CD4-positive, alpha-beta T cell treated with Interleukin-4 for 4 hours (primary cell): ENCODE measurements at places on chromosomes 6 and 20.

DNA sequence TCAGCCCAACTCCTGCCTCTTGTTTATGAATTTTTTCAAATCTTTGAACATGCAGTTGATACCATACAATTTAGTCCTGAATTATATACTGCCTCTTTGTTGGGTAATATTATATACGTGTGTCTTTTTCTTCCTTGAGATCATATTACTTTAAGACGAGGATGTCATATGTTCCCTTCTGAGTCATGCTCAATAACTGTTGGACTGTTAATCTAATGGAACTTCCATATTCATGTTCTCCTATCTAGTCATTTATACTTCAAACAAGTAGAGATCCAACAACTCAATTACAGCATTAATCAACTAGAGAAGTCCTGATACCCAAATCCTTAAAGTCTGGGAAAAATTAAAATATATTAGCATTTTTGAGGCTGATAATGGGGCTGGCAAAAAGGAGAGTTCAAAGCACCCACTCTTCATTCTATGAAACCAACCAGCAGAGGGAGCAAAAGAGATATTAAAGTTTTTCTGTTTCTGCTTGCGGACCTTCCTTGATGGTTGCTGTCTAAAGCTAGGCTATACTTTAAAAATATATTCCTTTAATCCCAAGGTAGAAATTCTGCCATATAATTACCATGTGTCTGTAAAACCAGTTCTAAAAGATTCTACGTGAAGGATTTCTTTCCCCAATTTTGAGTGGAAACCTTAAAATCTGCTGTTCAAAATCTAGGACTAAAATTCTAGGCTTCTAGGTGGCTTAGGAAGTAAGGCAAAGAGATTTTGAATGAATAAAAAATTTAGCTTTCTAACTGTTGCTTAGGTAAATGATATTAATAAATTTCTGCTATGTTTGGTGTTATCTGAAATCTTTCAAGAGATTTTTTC, 498.9 kb downstream of the BCKDHB start:
- peak; percentile 3 for DNase-seq

GRCh38 chr6:112180095-112180820, 74.1 kb downstream of the LAMA4 start:
- DNase-seq = peak; percentile 77

GRCh38 chr6:95417856-95418255, 159.5 kb upstream of the MANEA start:
- DNase-seq = no peak

DNA sequence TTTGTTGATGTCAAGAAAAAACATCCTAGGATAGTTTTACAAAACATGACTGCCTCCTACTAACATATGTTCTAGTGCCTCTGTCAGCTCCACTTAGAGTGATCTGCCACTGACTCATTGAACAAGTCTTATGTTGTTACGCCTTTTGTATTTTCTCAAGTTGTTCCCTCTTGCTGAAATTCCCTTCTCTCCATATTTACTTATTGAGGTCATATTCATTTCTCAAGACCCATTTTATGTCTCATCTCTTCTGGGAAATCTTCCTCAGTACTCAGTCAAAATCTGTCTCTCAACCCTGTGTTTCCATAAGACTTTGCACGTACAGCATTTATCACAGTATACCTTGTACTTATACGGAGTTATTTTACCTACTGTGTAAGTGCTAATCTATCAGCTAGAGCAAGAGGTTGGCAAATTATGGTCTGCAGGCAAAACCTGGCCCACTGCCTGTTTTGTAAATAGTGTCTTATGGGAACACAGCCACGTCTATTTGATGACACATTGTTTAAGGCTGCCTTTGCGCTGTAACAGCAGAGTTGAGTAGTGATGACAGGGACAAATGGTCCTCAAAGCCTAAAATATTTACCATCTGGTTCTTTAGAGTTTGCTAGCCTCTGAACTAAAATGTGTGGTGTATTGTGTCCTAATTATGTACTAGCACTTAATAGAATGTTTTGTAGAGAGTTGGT, 83.4 kb downstream of the ADGRB3 start:
- DNase-seq = no peak

DNA sequence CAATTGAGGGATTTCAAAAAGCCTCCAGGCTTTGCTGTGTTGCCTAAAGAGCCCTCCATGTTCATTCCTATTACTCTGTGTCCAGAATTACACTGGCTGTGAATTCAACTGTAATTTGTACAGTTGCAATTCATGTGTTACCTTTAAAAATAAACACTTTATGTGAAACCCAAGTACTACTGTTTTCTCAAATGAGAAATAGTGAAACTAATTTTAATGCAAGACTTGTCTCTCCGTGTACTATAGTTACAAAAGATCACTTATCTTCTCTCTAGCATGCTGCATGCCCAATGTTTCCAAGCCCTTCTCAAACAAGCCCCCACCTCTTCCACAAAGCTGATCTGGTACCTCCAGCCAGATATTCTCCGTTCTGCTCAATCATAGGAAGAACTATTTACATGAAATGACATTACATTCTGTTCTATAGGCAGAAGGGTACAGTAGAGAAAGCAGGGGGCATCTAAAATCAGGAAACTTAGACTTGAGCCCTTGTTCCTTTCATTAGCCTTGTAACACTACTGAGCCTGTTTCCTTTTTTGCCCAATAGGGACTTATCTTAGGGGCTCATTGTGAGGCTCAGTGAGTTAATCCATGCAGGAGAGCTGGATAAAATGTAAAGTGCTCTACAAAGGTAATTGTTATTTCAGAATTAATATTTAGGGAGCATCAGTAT, 12.3 kb upstream of the COL9A1 start:
- DNase-seq = no peak
